ENCODE measurements at places on chromosomes 2 and 18. TPM values are rescaled to one million over a fixed set of nuclear protein-coding genes. Genes with fewer than 3 reads are reported as not detected.
A peak's percentile ranks its signal among the peaks of the same experiment; 100 is the strongest.

Gene MFSD2B
- total RNA-seq: 0.24 TPM

GRCh38 chr2:181904022-181904632 is 12.6 kb downstream of the ITPRID2 start:
- peaks cover 5% of the 10 kb centered on the region for H3K4me1 ChIP-seq
- H3K27ac ChIP-seq: no peak overlapping the region
- peak; percentile 32 for DNase-seq
- H3K4me3 ChIP-seq: no peak overlapping the region
- H3K27me3 ChIP-seq: no peaks in the 10 kb centered on the region

Gene UGT1A10
- not detected for total RNA-seq

Gene RTP5
- total RNA-seq: 0.18 TPM

DNA sequence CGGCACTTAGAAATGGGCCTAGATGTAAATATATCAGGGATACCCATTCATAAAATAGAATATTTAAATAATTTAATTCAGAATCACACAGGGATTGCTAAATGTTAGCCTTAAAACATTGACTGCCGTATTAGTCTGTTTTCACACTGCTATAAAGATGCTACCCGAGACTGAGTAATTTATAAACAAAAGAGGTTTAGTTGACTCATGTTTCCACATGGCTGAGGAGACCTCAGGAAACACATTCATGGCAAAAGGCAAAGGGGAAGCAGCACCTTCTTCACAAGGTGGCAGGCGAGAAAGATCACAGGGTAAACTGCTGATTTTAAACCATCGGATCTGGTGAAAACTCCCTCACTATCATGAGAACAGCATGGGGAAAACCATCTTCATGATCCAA is 223.6 kb upstream of the GULP1 start:
- H3K27ac ChIP-seq: no peak overlapping the region
- H3K36me3 ChIP-seq: no peaks in the 10 kb centered on the region
- no peaks in the 10 kb centered on the region for H3K4me1 ChIP-seq
- DNase-seq: no peak
- H3K4me3 ChIP-seq: no peak overlapping the region
- no peaks in the 10 kb centered on the region for H3K27me3 ChIP-seq

GRCh38 chr2:194822657-194823056 is 834.4 kb upstream of the SLC39A10 start:
- no peaks in the 10 kb centered on the region for H3K27me3 ChIP-seq
- H3K4me3 ChIP-seq: no peak overlapping the region
- H3K36me3 ChIP-seq: no peaks in the 10 kb centered on the region

Gene ALPG
- not detected for total RNA-seq

GRCh38 chr2:53505826-53506225 is 261.8 kb upstream of the CHAC2 start:
- no peaks in the 10 kb centered on the region for H3K36me3 ChIP-seq
- H3K27me3 ChIP-seq: no peaks in the 10 kb centered on the region
- H3K4me1 ChIP-seq: no peaks in the 10 kb centered on the region
- no peak overlapping the region for H3K4me3 ChIP-seq
- DNase-seq: no peak

DNA sequence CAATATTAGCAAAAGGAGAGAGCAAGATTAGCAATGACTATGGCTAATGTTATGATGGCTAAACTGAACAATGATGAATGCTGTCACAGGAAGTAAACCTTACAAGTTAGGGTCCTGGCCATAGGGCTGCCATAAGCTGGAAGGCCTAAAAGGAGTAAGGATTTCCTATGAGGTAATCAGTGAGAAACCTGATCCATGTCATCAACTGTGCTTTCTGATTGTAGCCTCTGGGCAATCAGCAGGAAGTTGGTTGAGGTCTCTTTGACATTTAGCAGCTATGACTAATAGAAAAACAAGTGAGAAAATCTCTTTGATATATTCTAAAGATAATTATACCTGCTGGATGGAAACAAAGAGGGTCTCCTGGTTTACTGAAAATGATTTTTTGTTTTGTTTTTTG is 193.0 kb downstream of the RAB3GAP1 start:
- H3K4me1 ChIP-seq: no peaks in the 10 kb centered on the region
- no peaks in the 10 kb centered on the region for H3K27me3 ChIP-seq
- no peaks in the 10 kb centered on the region for H3K36me3 ChIP-seq
- DNase-seq: no peak
- H3K4me3 ChIP-seq: no peak overlapping the region

DNA sequence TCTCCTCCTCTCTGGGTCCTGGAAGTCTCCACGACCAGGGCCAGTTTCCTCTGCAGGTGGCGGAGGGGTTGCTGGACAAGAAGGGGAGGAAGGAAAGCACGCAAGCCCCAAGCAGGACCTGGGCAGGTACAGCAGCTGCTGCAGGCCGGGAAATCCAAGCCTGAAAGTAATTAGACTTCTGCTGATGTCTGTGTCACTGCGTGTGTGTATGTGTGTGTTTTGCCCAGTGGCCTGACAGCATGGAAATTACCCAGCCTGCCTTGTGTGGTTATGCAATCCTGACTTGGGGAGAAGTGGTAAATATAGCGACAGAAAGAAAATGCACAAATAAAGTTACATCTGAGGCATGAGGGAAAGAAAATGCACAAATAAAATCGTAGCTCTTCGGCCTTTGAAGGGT is 121.8 kb upstream of the ZBTB14 start:
- no peak overlapping the region for H3K4me3 ChIP-seq
- H3K27ac ChIP-seq: no peak overlapping the region
- H3K36me3 ChIP-seq: no peaks in the 10 kb centered on the region
- DNase-seq: no peak
- no peaks in the 10 kb centered on the region for H3K4me1 ChIP-seq
- H3K27me3 ChIP-seq: no peaks in the 10 kb centered on the region

GRCh38 chr2:124489686-124490085 is 464.6 kb downstream of the CNTNAP5 start:
- H3K27me3 ChIP-seq: no peaks in the 10 kb centered on the region
- no peak overlapping the region for H3K27ac ChIP-seq
- no peak for DNase-seq
- H3K36me3 ChIP-seq: no peaks in the 10 kb centered on the region

- peaks cover 45% of the 10 kb centered on the region for H3K36me3 ChIP-seq
- H3K27me3 ChIP-seq: no peaks in the 10 kb centered on the region
- H3K27ac ChIP-seq: no peak overlapping the region
- H3K4me3 ChIP-seq: no peak overlapping the region
- no peak for DNase-seq
- H3K4me1 ChIP-seq: peaks cover 16% of the 10 kb centered on the region
Measured at GRCh38 chr2:197075754-197076337, 149.3 kb upstream of the PGAP1 start.

GRCh38 chr18:75554176-75554575 is 126.7 kb upstream of the SMIM21 start:
- no peaks in the 10 kb centered on the region for H3K4me1 ChIP-seq
- H3K36me3 ChIP-seq: no peaks in the 10 kb centered on the region
- no peak for DNase-seq
- H3K27ac ChIP-seq: no peak overlapping the region
- no peak overlapping the region for H3K4me3 ChIP-seq

GRCh38 chr18:50716902-50717301 is 102.9 kb downstream of the MRO start:
- DNase-seq: no peak
- H3K27me3 ChIP-seq: no peaks in the 10 kb centered on the region
- no peak overlapping the region for H3K27ac ChIP-seq
- H3K4me1 ChIP-seq: no peaks in the 10 kb centered on the region
- H3K4me3 ChIP-seq: no peak overlapping the region

- no peak for DNase-seq
- no peak overlapping the region for H3K27ac ChIP-seq
- no peaks in the 10 kb centered on the region for H3K27me3 ChIP-seq
- no peak overlapping the region for H3K4me3 ChIP-seq
Measured at GRCh38 chr2:6301426-6301825, 564.3 kb downstream of the CMPK2 start.

GRCh38 chr2:100606726-100607343 is 44.0 kb downstream of the PDCL3 start:
- H3K36me3 ChIP-seq: no peaks in the 10 kb centered on the region
- DNase-seq: peak; percentile 45
- H3K27ac ChIP-seq: no peak overlapping the region
- H3K4me1 ChIP-seq: peaks cover 4% of the 10 kb centered on the region
- no peak overlapping the region for H3K4me3 ChIP-seq
- H3K27me3 ChIP-seq: no peaks in the 10 kb centered on the region

DNA sequence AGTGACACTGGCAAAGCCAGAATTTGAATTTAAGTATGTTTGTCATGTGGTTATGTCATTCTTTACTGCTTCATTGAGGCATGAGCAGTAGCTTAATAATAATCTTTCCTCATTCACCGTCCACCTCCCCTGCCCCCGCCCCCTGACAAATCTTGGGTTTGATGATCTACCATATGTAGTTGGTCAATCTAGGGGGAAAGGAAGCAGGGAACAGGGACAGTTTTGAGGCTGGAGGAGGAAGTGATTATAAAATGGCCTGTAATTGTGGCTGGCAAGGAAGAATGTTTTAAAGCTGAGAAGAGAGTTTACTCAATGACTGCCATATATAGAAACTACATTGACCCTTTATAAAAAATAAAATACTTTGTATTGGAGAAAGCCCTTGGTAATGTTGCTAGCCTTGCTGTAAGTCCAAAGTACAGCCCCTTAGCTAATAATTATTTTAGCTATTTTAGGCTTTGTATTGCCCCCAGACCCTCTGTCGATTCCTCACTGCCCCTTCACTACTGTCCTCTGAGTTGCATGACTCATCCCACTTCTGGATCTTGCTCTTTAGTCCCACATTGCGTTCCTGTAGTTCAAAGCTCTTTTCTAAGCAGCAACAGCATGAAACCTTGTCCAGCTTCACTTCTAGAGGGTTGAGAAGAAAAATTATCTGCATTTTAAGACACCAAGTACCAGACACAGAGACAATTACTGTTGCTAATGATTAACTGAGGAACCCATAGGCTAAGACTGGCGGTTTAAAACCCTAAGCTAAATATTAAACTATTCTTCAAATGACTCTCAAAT is 38.4 kb downstream of the PELI1 start:
- DNase-seq: no peak
- no peaks in the 10 kb centered on the region for H3K27me3 ChIP-seq
- H3K4me1 ChIP-seq: peaks cover 6% of the 10 kb centered on the region
- no peak overlapping the region for H3K27ac ChIP-seq
- no peak overlapping the region for H3K4me3 ChIP-seq

Gene IKZF2
- total RNA-seq: 8.9 TPM

DNA sequence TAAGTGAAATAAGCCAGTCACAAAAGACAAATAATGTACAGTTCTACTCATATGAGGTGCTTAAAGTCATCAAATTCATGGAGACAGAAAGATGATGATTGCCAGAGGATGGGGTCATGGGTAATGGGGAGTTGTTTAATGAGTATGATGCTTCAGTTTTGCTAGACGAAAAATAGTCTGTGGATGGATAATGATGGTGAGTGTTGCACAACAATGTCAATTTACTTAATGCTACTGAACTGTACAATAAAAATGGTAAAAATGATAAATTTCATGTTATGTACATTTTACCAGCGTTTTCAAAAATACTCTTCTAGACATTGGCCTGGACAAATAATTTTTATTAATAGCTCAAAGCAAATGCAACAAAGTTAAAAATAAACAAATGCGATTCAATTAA is 118.5 kb upstream of the KYNU start:
- no peak overlapping the region for H3K4me3 ChIP-seq
- no peaks in the 10 kb centered on the region for H3K4me1 ChIP-seq
- no peaks in the 10 kb centered on the region for H3K36me3 ChIP-seq
- H3K27me3 ChIP-seq: no peaks in the 10 kb centered on the region

DNA sequence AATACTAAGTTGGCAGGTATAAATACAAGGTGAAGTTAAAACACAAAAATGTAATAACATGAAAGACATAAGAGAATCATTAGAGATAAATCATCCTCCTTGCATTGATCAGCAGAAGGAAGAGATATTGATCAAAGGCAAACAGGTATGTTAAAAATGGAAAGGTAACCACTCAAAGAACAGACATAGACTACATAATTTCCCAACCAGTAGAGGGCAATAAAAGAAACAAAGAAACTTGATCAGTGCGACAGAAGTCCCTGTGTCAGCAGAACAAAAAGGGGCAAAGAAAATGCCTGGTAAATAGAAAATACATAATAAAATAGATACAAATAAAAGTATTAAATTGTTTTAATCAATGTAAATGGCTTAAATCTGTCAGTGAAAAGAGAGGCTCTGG is 53.6 kb downstream of the FAM228A start:
- H3K36me3 ChIP-seq: peaks cover 8% of the 10 kb centered on the region
- no peak for DNase-seq
- H3K27ac ChIP-seq: no peak overlapping the region
- no peaks in the 10 kb centered on the region for H3K4me1 ChIP-seq

DNA sequence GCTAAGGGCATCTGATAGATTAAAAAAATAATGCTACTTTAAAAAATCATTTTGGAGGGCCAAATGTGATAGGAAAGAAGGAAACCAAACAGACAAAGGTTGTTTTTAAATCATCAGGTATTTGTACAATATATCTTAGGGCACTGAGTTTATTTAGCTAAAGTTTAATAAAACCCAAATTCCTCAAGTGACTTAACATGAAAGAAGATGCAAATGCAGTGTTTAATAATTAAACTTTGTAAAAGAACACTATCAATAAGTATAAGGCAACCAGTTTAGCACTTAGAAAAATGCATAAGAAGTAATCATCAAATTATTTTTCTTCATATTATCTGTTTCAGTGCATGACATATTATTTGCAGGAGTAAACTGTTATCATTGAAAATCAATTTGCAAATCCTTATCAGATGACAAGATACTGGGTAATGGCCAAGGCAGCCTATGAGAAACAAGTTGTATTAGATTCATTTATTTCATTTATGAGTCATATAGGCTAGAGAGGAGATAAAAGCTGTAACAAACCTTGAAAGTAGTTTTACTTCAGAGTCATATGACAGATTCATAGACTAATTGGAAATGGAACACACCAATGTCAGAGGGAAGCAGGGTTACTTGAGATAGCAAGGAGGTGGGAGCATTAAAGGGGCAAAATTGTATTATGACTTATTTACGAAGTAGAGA is 165.5 kb downstream of the GCA start:
- no peak overlapping the region for H3K27ac ChIP-seq
- H3K4me3 ChIP-seq: no peak overlapping the region
- no peaks in the 10 kb centered on the region for H3K36me3 ChIP-seq
- H3K27me3 ChIP-seq: no peaks in the 10 kb centered on the region
- no peaks in the 10 kb centered on the region for H3K4me1 ChIP-seq
- DNase-seq: no peak

- H3K4me1 ChIP-seq: no peaks in the 10 kb centered on the region
- H3K4me3 ChIP-seq: no peak overlapping the region
- H3K27me3 ChIP-seq: no peaks in the 10 kb centered on the region
- DNase-seq: no peak
- peaks cover 41% of the 10 kb centered on the region for H3K36me3 ChIP-seq
Measured at GRCh38 chr2:74083750-74084149, 64.0 kb downstream of the BOLA3 start.

Data from CD8-positive, alpha-beta memory T cell (primary cell).